H7 (cell line): ENCODE measurements at places on chromosomes 3 and 15.

- DNase-seq = no peak
Measured at GRCh38 chr15:92949604-92950249, 49.6 kb downstream of the CHD2 start.

DNA sequence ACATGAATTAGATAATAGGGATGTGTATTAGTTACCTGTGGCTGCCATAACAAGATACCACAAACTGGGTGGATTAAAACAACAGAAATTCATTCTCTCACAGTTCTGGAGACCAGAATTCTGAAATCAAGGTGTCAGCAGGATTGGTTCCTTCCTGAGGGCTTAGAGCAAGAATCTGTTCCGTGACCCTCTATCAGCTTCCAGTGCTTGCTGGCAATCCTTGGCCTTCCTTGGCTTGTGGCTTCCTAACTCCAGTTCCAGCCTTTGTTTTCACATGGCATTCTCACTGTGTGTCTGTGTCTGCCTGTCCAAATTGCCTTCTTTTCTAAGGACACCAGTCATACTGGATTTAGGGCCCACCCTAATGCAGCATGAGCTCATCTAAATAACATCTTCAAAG, 94.4 kb upstream of the NR2E3 start:
- no peak for DNase-seq

GRCh38 chr3:164060923-164061322, 1017.4 kb downstream of the SI start:
- no peak for DNase-seq

GRCh38 chr15:55250392-55250791, 39.2 kb downstream of the RAB27A start:
- DNase-seq = no peak

DNA sequence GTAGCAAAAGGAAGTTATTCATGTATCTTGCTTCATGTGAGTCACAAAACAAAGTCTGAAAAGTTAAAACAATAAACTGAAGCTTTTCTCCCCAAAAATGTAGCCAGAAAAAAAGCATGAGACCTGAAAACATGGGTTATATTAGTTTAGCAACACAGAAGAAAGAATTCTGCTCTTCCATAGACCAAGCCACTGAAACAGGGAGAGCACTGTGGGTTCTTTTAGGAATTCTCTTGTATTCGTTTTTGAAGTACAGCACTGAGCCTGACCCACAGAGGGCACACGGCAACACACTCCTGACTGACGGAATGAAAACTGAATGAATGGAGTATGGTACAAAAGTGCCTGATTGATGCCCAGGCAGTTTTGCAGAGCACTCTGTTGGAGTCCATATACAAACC, 66.6 kb downstream of the TM4SF4 start:
- no peak for DNase-seq

DNA sequence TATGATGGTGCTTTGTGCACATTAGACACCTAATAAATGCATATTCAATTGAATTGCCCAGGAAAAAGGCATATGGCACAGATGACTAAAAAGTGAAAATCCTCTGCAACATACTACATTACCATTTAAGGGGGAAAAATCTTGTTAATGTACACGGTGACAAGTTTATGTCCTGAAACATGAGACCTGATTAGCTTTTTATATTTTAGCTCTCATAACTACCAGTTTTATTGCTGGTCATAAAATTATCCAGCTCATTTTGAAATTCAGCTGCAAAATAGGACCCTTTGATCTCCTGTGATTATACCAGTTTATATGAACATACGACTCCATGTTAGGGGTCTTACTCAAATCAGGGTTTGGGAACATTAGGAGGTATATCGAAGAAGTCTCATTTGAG, 684.6 kb upstream of the CCDC54 start:
- DNase-seq = no peak
